ENCODE measurements at places on chromosomes 1 and 21.
A peak's percentile ranks its signal among the peaks of the same experiment; 100 is the strongest.

- DNase-seq, result no peak
These were observed 88.4 kb downstream of the DPYD start for GRCh38 chr1:97832481-97832880.

DNA sequence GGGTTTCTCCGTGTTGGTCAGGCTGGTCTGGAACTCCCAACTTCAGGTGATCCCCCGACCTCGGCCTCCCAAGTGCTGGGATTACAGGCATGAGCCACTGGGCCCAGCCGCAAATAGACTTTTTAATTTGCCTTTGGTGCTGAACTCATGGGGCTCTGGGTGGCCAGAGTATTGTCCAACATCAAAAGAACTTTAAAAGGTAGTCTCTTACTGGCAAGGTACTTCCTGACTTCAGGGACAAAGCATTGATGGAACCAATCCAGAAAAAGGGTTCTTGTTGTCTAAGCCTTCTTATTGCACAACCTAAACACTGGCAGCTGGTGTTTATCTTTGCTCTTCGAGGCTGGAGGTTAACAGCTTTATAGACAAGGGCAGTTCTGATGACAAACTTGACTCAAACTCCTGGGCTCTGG, 3.8 kb upstream of the KTI12 start:
- DNase-seq, result no peak

DNA sequence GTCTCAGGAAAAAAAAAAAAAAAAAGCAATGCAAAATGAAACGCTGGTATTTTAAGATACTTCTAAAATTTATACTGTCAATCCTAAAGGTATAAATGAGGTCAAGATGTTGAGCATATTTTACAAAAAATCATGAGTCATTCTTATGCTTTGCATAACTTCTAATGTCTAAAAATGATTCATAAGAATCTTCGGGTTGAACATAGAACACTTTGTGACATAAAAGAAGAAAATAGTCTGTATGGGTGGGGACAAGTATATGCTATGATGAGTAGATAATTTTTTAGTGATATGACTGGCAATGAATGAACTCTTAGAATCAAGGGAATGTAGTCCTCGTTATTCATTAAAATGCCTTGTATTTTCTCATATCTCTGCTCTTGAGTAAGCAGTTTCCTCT, 416.9 kb upstream of the USP24 start:
- no peak for DNase-seq

DNA sequence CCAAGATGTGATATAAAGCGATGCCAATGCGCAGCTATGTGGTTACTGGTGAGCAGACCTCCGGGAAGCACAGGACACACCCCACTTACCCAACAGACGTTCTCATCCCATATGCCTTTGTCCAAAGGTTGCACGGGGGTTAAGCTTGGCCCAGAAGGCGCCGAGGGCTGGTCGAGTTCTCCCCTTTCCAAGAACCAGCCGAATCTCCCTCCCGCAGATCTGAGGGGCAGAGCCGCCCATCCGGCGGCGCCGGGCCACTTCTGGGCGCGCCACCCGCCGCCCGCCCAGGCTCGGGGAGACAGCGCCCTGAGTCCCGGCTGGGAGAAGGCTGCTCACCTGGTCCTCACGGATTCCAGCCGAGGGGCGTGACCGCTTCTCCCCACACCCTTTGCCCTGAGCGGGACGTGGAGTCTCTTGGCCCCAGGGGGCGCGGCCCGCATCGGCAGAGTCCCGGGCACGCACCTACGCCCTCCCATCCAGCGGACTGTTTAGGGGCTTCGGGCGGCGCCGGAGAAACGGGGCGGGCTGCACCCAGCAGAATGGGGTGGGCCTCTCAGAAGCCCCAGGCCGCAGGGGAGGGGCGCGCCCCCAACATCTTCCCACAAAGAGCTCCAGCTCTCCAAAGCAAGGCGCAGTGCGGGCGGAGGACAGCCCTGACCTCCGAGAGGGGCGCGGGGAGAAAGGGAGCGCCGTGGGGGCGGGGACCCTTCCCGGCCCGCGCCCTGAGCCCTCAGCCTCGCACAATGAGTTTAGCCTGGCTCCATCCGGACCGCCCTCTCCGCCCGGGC, 615 bp downstream of the GPR161 start:
- DNase-seq, result no peak

GRCh38 chr1:16281765-16282164, 44.8 kb upstream of the CPLANE2 start:
- DNase-seq, result no peak

DNA sequence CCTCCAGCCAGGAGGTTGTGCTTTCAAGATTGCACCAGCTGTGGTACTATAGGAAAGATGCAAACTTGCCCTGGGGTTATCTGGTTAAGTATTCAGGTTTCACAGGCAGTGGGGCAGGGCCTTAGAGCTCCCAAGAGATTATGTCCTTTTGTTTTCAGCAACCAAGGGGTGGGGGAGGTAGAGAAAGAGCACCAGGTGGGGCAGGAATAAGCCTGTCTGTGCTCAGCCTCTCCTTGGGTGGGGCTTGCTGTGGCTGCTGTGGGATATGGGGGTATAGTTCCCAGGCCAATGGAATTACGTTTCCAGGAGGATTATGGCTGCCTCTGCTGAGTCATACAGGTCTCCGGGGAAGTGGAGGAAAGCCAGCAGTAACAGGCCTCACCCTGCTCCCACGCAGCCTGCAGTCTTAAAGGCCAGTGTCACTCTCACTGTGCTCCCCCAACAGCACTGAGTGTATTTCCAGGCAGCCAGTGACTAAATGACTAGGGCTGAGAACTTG, 508.6 kb downstream of the RWDD3 start:
- no peak for DNase-seq

DNA sequence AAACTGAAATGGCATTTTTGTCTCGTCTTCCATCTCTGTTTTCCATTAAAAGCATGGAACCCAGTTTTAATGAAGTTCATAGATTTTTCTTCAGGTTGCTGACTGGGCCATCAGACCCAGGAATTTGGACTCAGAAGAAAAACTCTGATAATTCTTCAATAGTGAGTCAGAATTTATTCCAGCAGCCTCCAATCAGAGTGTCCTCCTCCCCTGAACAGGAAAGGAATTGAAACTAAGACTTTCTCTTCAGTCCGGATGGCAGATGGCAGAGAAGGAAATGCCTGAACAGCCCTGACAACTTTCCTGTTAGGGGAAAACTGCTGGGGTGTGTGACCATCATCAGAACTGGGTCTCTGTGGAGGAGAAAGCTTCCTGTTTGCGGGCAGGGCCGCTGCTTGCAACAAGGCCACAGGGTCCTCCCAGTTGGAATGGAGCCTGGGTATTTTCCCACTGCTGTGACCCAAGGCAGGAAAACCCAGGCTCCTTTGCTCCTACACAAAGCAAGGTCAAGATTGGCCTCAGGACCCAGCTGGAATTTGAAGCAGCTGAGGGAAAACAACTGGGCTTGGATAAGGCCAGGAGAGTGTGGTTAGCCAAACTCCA, 20.7 kb downstream of the CD34 start:
- no peak for DNase-seq

- DNase-seq, result peak; percentile 80
These were observed 1.1 kb upstream of the JUN start for GRCh38 chr1:58784758-58785441.

GRCh38 chr1:167136806-167137205, 42.9 kb downstream of the STYXL2 start:
- DNase-seq, result no peak

DNA sequence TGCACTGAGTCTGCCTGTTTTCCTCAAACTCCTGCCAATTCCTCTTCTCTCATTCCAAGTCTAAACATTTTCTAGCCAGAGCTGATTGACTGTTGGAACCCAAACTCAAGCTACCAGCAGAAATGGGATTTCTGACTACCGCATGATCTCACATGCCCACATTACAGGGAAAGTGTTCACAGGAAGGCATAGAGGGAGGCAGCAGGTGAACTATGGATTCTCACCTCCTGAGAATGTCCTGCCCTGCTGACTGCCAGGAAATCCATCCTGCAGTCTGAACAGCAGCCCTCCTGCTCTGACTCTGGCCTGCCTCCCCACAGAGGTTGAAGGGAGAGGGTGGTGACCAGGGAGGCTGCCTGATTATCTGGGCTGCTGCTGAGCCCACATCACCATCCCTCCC, 22.5 kb downstream of the IQGAP3 start:
- no peak for DNase-seq
